ENCODE measurements at places on chromosomes 7 and 10. TPM values are rescaled to one million over a fixed set of nuclear protein-coding genes. Genes with fewer than 3 reads are reported as not detected.

SSMEM1 gene
- total RNA-seq: not detected

ST7 gene
- 14.7 TPM for total RNA-seq

PNLIP gene
- not detected for total RNA-seq

ARL4A gene
- 29.6 TPM for total RNA-seq

CASD1 gene
- 14.3 TPM for total RNA-seq

DNA sequence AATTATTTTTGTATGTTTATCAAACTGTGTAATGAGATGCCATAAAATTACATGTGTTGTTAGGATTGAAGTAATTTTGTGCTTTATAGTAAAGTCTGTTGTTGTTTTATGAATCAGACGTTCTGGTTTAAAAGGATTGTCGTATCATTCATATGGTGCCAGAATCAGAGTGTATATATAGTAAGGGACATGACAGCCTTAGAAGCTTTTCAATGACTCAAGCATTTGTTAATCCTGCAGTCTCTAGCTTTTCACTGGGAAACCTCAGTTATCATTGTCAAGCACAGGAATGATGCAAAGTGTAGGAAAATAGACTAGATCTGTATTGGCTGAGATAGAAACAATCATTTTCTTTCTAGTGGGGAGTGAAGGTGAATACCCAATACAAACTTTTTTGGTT is 57.5 kb downstream of the TRRAP start:
- DNase-seq: no peak

MET gene
- 8.3 TPM for total RNA-seq

DNA sequence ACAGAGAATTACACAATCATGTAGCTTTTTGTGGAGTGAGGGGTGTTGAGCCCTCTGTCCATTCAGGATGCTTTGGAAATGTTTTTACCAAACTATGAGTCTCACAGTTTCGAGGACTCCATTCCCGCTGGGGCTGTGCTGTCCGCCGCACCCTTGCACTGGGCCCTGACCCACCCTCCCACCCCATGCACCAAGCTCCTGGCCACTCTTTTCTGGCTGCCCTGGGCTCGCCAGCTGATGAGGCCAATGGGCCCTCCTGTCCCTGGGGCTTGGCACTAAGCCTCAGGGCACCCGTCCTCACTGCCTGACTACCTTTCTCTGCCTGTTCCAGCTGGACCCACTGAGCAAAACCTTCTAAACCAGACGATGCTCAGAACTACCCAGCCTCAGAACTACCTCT is 332.1 kb downstream of the PTPRN2 start:
- DNase-seq: peak; percentile 10

GRCh38 chr7:105638902-105639495 is 57.7 kb upstream of the EFCAB10 start:
- DNase-seq: no peak

DNA sequence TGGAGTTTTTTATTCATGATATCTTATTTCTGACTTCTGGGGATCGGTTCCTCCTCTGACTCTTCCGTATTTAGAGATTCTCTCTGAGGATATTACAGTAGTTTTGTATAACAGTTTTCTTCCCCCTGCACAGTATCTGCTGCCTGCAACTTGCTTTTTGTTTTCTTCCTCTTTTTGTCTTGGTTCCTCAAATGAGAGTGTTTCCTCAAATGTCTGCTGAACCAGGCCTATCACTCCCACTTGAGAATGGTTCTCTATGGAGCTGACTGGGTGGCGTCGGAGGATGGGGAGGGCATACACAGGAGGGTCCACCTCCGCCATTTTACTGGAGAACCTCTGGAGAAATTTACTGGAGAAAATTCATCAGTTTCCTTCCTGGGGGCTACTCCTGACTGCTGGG is 27.7 kb downstream of the ARHGAP22 start:
- no peak for DNase-seq

ZNF722 gene
- not detected for total RNA-seq

DNA sequence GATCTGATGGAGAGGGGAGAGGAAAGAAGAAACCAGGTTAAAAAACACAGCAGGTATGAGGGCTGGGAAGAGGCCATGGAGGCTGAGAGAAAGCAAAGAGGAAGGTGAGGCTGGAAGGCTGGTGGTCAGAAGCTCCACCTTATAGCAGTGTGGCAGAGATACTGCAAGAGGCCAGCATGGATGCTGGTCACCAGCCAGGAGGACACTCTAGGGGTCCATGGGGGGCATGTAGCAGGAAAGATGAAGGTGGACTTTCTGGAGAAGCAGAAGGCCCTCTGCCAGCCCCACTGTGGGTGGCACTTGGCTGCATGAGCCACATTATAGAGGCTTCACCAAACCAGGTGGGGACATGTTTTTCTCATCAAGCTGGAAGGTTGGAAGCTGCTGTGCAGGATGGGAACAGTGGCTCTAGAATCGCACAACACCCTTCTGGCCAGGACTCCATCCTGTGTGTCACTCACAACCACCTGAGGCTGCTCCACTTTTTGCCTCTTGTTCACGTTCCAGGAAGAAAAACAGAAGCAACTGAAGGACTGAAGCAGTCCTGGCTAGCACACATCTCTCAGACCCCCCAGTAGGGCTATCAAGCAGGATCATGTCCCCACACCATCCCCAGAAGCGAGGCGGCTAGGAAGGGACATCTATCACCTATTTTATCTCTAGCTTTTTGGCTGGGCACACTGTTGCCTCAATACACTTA is 587.5 kb upstream of the MGMT start:
- DNase-seq: no peak

DNA sequence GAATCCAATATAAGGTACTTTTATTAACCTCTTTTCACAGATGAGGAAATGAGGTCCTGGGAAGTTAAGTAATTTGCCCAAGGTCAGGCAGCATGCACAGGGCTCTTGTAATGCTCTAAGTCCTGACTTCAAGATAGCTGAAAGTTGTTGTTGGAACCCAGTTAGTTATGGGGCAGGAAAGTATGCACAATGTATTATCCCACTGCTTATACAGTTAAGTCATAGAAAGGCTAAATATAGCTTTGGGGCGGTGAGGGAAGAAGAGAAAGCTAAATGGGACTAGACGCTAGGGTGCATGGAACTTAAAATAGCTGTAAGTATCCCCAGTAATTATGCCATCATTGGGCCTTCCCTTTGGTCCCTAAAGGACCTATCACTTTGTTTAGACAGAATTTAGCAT is 9.2 kb downstream of the GLCCI1 start:
- DNase-seq: no peak

- no peak for DNase-seq
These were observed 40.2 kb upstream of the MYL10 start for GRCh38 chr7:101669307-101669706.

DNA sequence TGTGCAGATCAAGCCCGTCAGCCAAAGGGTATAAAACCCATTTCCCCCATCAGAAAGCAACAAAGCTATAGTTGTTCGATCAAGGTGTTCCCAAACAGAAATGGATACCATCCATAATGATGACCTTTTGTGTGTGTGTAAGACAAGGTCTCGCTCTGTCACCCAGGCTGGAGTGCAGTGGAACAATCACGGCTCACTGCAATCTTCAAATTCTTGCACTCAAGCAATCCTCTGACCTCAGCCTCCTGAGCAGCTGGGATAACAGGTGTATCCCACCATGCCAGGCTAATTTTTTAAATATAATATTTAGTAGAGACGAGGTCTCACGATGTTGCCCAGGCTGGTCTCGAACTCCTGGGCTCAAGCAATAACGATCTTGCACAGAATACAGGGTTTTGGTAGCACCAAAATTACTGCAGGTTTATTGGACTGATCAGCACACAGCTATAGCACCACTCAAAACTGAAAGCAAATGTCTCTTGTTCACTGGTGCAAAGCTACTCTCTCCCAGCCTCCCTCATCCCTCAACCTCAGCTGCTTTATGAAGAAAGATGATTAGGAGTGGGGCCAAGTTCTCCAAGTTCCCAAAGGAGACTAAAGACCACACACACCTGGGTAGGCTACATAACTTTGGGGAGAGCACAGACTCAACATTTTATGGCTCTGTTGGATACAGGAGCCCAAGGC is 80.5 kb downstream of the ABI1 start:
- DNase-seq: no peak

POLR2J3 gene
- total RNA-seq: 15.7 TPM

DNA sequence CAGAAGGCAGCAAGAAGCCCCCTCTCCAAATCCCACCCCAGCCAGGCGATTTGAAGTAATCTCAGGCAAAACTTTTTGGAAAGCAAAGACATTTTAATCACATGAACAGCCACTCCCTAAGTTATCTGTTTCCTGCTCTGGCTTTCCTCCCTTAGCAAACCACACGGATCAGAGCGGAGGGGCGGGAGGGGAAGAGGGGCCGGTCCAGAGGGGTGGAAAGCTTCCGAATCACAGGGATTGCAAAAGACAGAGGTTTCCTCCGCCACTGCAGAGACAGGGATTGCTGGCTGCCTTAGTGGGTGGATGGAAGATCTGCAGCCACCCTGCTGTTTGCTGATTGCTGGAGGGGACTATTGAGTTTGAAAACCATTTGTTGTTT is 41.2 kb downstream of the ZCCHC24 start:
- no peak for DNase-seq

- DNase-seq: no peak
These were observed 163.7 kb upstream of the PRPS1L1 start for GRCh38 chr7:18191341-18191740.

UNC5B gene
- 0.94 TPM for total RNA-seq

DNA sequence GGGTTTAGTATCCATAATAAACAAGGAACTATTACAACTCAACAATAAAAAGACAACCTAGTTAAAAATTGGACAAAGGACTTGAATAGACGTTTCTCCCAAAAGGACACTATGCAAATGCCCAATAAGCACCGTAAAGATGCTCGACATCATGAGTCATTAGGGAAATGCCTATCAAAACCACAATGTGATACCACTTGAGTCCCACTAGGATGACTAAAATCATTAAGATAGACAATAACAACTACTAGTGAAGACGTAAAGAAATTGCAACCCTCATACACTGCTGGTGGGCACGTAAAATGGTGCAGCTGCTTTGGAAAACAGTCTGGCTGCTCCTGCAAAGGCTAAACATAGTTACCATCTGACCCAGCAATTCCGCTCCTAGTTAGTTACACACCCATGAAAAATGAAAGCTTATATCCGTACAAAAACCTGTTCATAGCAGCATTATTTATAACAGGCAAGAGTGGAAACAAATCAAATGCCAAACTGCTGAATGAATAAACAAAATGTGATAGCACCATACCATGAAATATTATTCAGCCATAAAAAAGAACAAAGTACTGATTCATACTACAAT is 17.3 kb downstream of the CCDC3 start:
- peak; percentile 92 for DNase-seq

- DNase-seq: peak; percentile 15
These were observed 365.6 kb downstream of the ANKRD7 start for GRCh38 chr7:118590107-118590506.

DNA sequence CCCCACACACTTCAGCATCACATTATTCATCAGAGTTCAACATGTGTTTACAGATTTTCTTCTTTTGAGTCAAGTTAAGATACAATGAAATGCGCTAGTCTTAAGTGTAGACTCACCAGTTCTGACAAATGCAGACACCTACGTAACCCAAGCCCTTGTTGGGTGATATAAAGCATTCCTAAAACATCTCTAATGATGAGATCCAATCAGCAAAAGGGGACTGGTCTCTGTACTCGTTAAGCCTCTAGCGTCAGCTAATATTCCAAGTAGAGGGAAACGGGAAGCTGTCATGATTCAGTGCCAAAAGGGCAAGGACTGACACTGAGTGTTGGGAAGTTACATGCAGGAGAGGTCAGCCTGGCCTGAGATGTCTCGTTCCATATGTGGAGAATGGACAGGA is 38.7 kb upstream of the TRIL start:
- DNase-seq: no peak

CDC123 gene
- 82.8 TPM for total RNA-seq

TLL2 gene
- not detected for total RNA-seq

FKBP6 gene
- total RNA-seq: not detected

- DNase-seq: no peak
These were observed 551 bp downstream of the WASL start for GRCh38 chr7:123748171-123748733.

DNA sequence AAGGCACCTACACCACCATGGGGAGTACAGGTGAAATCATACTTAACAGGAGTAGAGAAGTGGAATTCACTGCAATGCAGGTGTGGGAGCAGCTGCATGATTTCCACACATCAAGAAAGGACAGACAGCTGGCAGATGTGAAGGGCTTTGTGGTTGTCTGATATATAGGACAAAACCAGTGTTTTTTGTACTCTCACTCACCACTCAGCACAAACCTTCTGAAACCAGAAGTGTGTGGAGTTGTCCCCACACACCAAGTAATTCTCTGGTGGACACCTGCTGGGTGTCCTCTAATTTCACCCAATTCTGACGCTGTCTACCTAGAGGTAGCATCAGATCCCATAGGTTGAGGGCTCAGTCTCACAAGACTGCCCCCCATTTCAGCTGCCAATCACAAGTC is 327.7 kb upstream of the KMT2E start:
- DNase-seq: no peak

DNA sequence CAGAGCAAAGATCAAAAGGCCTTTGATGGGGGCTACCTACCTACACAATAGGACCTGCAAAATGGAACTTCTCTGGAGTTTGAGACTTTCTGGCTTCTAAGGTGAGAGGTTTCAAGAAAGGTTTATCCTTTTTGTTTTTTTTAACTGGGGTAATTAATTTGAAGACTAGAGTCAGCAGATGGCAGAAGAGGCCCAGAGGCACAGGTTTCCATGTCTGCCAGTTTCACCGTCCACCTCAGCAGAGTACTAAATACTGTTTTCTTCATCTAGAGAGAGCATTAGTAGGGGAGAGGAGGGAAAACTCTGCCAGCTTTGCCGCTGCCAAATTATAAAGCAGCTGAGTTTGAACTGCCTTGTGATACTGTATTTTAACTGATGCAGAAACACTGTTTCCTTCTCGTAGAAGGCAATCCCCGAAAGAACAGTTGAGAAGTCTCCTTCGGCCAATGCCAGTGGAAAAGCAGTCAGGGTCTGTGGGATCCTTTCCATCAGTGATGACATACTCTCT is 138.7 kb downstream of the SLC25A13 start:
- DNase-seq: no peak

- DNase-seq: no peak
These were observed 29.1 kb upstream of the RHOBTB1 start for GRCh38 chr10:60973086-60973485.

DNA sequence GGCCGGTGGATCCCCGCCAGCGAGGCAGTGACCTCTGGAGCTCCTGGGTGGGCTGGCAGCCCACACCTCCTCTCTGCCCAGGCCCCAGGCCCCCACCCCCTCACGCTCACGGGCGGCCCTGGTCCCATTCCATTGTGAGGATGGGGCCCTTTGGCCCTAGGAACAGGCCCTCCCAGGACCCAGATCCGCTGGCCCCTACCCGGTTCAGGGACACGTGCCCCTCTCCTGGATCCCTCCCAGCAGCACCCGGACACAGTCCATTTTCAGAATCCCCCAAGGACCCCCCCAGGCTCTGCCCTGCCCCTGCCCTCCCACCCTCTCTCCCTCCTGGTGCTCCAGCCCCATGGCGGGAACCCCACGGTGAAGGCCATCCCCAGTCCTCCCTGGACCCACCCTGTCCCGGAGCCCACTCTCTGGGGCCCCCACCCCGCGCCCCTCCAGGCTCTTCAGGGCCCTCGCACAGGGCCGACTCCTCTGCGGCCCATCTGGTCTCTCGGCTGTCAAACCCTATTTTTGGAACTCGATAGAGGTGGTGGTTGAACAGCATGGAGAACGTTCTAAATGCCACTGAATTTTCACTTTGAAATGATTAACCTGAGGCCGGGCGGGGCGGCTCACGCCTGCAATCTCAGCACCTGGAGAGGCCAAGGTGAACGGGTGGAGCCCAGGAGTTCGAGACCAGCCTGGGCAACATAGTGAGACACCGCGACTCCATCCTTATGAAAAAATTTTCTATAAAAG is 8.1 kb downstream of the ADAP1 start:
- no peak for DNase-seq
